ENCODE measurements at places on chromosomes 16 and 17.

DNA sequence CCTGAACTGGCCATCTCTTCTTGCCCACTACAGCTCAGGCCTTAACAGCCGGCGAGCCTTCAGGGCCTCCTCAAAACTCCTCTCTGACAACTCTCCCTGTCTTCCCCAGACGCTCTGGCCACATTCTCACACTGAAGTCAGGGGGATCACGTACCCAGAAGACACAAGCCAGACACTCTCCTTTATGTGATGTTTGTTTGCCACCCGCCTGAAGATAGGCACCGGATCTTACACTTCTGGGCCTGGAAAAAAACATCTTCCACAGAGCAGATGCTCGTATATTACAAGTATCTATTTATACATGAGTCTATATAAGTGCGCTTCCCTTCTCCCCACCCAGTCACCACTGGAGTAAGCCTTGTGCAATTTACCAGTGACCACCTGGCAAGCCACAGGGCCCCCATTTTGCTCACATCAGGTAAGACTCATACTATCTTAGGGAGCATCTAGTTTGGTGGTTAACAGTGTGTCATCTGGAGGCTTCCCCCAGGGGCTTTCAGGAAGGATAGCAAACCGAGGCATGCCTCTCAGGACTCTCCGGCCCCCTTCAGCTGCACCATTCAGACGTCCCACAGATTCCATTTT, 349.4 kb downstream of the SOX9 start:
- no peak for DNase-seq

- no peak for DNase-seq
Observed at GRCh38 chr17:58318065-58318481, 10.5 kb downstream of the TSPOAP1 start.

- no peak for DNase-seq
Observed at GRCh38 chr16:70630960-70631745, 15.2 kb upstream of the IL34 start.

DNA sequence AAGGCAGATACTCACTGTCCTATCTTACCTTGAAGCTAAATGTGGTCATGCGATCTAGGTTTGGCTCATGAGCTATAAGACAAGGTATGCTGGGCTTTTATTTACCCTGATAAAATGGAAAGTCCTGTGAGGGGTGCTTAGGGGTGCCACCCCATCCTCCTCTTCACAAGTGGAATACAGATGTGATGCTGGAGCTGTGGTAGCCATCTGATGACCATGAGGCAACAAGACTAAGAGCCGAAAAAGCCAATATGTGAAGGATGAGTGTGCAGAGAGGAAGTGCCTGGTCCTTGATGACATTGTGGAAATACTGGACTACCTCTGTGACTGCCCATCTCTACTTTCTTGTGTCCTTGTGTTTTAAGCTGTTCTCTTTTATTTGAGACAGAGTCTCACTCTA, 58.1 kb upstream of the TMC5 start:
- DNase-seq, result no peak

GRCh38 chr17:9890124-9890523, 14.9 kb downstream of the RCVRN start:
- DNase-seq, result no peak

GRCh38 chr17:28518132-28518531, 12.0 kb downstream of the FOXN1 start:
- no peak for DNase-seq

GRCh38 chr16:12695454-12695853, 108.2 kb downstream of the CPPED1 start:
- DNase-seq, result no peak

- no peak for DNase-seq
Observed at GRCh38 chr17:51651513-51652298, 391.4 kb downstream of the UTP18 start.

DNA sequence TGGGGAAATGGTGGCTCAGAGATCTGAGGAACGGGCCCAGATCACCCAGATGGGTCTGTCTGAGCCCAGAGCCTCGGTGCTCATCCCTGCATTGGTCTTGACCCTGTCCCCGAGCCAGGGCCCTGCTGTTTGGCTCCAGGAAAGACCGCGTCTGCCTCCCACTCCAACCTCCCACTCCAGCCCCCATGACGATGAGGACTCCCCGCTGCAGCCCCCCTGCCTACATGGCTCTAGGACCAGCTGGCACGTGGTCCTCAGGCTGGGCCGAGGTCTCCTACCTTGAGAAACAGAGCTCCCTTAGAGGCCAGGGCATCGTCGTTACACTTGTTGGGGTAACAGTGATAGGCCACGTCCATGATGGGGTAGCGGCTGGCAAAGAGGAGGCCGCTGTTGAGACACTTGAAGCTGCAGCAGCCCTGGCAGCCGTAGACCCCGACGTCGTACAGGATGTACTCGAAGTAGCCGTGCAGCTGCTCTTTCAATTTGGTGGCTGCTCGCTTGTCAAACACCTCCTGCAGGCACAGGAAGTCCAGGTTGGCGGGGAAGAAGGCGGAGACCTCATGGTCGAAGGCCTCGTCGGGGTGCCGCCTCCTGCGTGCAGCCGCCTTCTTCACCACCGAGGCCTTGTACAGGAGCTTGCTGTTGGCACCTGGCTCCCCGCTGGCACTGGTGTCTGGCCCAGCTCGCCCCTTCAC, 59.9 kb downstream of the PRMT7 start:
- DNase-seq, result no peak

GRCh38 chr16:23690771-23691482, 12.2 kb downstream of the PLK1 start:
- DNase-seq, result no peak

DNA sequence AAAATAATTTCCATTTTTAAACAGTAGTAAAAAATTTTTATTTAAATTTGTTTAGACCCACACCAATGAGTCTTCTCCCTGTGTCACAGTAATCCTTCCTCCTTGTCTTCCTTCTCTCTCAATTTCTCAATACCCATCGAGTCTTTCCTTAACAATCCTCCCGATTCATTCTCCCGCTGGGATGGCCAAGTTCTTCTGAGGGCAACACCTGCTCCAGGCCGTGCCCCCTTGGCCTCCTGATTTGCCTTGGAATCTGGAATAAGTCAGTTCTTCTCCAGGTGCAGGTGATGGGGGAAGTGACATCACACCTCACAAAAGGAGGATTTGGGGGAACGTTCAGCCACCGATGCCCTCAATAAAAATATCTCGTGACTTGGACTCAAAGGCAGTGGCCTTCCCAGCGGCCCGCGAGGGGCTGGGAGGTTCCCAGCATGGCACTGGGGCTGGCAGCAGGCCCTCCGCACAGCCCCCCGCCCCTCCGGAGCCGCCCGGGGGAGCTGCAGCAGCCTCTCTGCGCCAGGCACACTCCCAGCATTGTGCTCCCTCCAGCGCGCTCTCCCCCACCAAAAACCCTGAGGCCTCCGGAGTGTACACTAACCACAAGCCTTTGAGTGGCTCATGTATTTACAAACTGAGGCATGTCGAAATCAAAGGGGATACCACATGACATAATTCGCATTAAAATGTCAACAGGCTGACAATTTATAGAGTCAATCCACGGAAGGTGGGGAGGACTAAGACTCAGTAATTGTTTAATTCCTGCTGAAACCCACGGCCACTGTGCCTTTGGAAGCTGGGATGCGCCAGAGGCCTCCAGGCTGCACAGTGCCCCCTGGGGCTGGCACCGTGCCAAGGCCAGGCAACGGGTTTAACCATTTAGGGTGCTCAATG, 120.5 kb downstream of the ZFHX3 start:
- DNase-seq, result no peak

DNA sequence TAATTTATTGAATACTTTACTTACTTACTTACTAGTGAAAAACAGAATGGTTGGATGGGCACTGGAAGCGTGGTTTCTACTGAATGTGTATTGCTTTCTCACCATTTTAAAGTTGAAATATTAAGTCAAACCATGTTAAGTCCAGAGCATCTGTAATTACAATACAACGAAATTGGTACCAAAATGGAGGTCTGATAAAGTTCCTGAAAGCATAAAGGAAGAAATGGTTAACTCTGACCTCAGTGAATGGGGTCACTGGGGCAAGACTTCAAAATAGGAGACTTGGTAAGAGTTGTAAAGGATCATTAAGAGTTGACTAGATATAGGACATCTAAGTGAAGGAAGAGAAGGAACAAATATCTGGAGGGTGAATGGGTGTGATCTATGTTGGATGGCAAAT, 237.1 kb downstream of the MAF start:
- no peak for DNase-seq

Data from activated CD4-positive, CD25-positive, alpha-beta regulatory T cell (primary cell).